Bone marrow (tissue), 2 donors: ENCODE measurements at places on chromosomes 16 and 17.

DNA sequence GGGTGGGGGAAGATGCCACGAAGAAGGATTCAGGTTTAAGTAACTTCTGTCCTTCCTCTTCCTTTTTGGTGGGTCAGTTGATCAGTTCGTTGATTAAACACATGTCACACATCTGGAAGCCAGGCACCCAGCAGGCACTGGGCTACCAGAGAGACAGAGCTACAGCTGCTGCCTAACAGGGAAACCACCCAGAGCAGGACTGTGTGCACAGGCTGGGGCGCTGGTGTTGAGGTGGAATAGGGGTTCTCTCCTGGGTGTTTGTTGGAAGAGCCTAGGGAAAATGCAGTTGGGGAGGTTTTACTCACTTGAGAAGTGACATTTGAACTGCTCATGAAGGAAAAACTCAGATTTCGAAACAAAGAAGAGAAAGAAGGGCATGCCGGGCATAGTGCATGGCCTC, 152.4 kb downstream of the IRX5 start:
- DNase-seq, result no peak

- DNase-seq, result no peak
These were observed 1.9 kb downstream of the CREBBP start for GRCh38 chr16:3878610-3879009.

GRCh38 chr16:15573274-15573895, 69.6 kb downstream of the MARF1 start:
- no peak for DNase-seq

DNA sequence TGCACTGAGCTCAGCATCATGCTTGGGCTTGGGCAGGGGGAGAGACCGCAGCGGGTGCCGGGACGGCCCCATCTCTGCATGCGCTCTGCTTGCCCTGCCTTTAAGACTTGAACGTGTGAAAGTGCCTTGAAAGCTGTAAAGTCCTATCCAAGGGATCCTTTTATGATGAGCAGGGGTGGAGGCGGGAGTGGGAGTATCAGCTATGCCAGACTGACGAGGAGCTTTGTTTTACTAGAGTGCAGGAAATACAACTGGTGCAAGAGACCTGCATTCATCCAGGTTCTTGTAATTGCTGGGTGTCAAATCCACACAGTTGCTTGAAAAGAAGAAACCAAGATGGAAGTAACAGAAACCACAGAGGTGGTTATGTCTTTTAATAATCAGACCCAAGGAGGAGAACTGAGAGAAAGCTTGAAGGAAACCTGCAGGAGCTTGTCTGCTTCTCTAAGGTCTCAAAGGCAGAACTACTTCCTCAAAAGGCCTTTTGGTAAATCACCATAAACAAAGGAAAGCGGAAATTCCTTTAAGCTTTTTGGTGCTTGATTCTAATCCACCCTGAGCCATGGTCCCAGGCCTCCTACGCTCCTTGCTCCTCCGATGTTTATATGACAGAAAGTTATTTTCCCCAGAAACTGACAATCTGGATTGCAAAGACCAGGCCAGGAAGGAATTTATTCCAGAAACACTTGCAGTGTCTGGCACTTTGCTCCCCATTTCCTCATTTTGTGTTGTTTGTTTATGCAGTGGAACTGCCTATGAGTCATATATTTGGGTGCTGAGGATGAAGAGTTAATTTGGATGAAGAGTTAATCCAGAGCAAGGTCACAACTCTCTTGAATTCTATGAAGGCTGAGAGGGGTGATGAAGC, 51.3 kb upstream of the FBXO47 start:
- DNase-seq, result no peak

GRCh38 chr17:31458829-31459228, 67.4 kb downstream of the RAB11FIP4 start:
- DNase-seq, result no peak
